ENCODE measurements at places on chromosomes 12 and 14.

- peak; percentile 57 for DNase-seq
Measured at GRCh38 chr14:93994919-93995682, 2.0 kb upstream of the CCDC197 start.

DNA sequence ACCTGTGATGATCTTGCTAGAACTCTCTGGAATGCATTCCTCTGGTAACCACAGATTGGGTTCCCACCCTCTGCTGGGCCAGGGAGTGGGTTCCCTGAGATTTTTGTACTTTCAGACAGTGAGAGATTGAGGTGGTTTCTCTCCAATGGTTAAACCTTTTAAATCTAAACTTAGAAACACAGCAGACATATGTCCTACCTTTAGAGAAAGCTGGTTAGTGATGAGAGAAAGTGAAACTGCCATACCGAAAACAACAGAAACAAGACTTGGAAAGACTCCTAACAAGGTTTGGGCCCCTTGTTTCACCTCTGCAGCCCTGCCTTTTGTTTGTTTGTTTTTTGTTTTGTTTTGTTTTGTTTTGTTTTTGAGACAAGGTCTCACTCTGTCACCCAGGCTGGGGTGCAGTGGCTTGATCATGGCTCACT lies 9.7 kb upstream of the SGPP1 start:
- DNase-seq, result no peak

- DNase-seq, result no peak
Measured at GRCh38 chr12:123148655-123149054, 2.2 kb downstream of the PITPNM2 start.

- no peak for DNase-seq
Measured at GRCh38 chr12:968545-968944, 19.1 kb upstream of the RAD52 start.

- DNase-seq, result no peak
Measured at GRCh38 chr14:42921901-42922300, 1315.2 kb downstream of the LRFN5 start.
